CD4-positive, alpha-beta T cell treated with Interferon alpha-2 for 1 hour (primary cell): ENCODE measurements at places on chromosomes 1 and 21.

DNA sequence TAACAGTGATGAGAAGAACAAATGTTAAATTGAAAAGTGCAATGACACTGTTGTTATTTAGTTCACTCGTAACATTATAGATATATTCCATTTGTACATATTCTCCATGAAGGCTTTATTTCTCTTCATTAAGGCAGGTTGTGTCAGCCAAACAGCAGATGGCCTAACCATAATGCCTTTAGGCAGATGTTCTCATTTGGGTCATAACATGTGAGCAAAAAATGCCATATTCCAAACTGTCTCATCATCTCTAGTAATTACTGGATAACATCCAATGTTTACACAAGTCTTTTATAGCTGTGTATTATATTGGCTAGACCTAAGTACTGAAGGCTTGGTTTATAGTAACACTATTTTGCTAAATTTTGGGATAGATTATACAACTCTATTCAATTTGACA is 87.2 kb upstream of the CHODL start:
- DNase-seq = no peak

DNA sequence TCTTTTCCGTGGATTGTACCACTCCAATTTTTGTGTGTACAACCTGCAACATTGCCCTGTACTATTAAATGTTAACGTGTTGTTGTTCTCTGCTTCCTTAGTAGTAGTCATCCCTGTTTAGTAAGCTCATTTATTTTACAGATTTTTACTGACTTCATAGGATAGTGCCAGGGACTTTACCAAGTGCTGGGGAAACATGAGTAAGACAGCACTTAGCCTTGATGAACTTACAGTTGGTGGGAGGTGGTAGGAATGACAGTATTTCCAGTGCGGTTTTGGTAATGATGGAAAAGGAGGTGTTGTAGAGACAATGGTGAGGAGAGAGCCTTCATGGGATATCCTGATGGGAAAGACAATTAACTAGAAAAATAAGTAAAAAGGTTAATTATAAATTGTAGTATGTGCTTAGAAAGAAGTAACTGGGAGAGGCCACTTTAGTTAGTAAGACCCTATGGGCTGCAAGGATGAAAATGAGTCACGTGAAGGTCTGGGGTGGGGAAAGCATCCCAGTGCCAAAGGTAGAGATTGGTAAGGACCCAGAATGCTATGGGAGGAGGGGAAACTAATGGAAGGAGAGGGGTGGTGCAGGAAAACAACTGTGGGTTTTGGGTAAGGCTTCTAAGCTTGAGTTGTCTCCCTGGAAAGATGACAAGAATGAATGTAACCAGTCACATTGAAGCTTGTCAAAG is 1.7 kb downstream of the RLF start:
- no peak for DNase-seq

DNA sequence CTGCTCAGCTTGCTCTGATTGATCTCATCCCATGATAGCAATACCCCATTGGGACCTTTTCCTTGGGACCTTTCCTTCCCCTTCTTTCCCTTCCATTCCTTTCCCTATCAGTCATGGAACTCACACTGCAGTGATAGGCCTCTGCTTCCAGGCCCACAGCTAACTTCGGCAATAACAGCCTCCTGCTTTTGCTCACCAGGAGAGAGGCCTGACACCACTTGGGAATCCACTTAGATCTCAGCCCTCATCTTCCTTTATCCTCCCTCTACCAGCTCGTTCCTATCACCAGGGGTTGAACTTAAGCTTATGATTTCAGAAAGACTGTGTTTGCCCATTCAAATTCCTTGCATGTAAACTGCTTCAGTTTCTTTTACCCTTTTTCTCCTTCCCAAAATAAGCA is 11.0 kb upstream of the TIPRL start:
- no peak for DNase-seq

GRCh38 chr1:213737398-213738035 is 250.3 kb upstream of the PROX1 start:
- DNase-seq = no peak

DNA sequence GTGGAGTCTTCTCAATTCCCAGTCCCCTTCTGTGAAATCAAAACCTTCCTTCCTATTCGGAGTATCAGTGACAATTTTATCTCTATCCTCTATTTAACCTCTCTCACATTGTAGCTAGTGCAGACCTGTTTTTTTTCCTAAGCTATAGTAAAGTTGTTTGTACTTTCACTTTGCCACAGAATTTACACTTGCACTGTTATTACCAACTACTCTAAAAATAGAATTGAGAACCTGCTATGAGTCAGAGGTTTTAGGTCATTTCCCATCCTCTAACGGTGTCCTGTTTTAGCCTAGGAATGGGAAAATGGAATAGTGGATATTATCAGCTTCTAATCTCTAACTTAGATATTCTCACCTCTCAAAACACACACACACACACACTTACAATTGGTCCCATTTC is 862.7 kb downstream of the NCAM2 start:
- no peak for DNase-seq

- DNase-seq = no peak
Measured at GRCh38 chr1:95622609-95623008, 388.6 kb downstream of the RWDD3 start.

DNA sequence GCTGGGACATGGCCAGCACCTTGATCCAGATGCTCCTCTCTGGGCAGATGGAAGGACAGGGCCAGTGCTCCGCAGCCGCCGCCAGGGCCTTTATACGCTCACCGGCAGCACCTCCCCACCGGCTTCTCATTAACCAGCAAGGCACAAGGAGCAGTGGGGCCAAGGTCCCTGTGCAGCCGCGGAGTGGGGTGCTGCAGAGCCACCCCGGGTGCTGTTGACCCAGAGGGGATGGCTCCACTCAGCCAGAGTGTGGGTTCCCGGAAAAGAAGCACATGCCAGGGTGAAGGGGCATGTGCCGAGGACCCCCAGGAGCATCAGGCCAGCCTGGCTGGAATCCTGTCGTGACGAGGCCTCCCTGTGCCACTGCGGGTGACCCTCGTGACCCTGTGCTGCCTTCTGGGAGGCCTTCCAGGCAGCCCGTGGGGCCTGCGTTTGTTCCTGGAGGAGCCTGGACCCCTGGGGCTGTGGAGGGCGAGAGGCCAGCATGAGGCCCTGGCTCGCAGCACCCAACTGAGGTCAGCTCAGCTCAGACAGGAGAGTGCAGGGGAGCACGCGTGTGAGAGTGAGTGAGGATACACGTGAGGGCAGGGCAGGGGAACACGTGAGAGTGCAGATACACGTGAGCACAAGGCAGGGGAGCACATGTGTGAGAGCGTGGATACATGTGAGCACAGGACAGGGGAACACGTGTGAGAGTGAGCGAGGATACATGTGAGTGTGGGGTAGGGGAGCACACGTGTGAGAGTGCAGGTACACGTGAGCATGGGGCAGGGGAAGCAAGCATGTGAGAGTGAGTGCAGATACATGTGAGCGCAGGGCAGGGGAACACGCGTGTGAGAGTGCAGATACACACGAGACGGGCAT is at the start of gene FTCD:
TSS of gene FTCD (minus strand) at position 66 of the 864 bp plus-strand sequence. CDS start at position 10, 56 bp downstream.
- DNase-seq = no peak

- DNase-seq = no peak
Measured at GRCh38 chr1:111541721-111542120, 38.3 kb upstream of the ADORA3 start.

GRCh38 chr1:9344426-9345200 is 51.9 kb downstream of the SPSB1 start:
- no peak for DNase-seq

DNA sequence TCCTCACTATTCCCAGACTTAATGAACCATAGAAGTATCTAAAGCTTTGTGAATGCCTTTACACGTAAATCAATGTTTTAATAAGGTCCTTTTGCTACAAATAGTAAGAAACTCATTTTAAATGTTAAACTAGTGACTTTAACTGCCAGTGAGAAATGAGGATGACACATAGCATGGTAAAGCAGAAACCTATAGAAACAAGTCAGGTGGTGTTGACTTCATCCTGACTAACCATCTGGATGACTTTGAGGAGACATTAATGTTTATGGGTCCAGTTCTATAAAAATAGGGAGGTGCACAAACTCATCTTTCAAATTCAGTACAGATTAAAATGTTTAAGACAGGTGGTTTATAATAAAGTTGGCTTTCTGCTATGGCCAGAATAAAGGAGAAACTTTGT is 85.4 kb downstream of the COLGALT2 start:
- no peak for DNase-seq

DNA sequence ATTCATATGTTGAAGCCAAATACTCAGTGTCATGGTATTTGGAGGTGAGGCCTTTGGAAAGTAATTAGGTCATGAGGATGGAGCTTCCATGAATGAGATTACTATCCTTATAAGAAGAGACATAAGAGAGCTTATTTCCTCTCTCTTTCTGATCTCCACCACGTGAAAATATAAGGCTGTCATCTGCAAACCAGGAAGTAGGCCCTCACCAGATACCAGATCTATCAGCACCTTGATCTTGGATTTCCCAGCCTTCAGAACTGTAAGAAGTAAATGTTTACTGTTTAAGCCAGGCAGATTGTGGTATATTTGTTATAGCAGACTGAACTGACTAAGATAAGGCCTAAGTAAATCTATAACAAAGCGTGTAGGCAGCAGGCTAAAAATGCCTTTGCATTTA is 25.3 kb downstream of the RBM11 start:
- no peak for DNase-seq

DNA sequence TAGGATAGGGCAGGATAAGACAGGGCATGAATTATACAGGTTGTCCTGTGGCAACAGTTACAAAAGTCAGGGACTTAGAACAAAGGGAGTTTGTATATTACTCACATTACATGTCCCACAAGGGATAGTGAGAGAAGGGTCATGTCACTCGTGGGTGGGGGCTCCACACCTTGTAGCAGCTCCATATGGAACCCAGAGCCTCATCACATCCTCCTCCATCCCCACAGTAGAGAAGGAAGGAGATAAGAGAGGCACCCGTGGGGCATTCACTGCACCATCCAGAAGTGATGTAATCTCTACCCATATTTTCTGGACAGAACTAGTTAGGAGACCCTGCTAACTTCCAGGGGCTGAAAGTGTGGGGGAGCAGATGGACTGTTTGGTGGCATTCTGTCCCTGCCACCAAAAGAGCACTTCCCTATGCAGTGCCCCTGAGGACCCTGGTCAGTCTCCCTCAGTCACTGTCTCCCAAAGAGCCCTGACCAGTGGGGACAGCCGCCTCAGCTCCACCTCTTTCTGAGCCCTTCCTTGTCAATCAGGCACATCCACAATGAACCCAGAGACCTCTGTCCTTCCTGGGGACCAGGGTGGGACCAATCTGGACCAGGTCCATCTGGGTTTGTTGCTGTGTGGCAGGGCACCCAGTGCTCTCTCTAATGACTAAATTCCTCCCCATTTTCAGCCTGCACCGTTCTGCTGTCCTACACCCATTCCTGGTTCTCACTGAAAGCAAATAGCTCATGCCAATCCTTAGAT is 154.8 kb upstream of the ETV3 start:
- DNase-seq = no peak

GRCh38 chr1:236063919-236064673 is 794 bp downstream of the NID1 start:
- peak; percentile 16 for DNase-seq

DNA sequence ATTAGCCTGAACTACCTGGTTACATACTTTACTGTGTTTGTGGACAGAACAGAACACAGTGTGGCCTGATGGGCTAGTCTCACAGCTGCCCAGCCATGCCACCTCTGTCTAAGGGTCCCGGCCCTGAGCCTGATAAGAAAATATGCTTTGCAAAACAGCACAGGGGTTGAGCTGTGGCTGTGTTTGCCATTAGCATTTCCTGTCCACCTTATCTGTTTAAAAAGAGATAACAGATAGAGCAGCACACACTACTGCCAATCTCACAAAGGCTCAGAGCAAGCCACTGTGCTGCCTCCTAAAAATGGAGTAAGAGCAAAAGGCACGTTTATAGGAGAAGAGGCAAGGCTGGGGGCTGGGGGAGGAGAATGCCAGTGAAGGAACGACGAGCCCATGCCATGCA is 95.0 kb downstream of the SUSD4 start:
- no peak for DNase-seq

GRCh38 chr1:184082541-184083415 is 31.2 kb downstream of the TSEN15 start:
- DNase-seq = no peak

GRCh38 chr1:163163163-163163562 is 39.6 kb downstream of the RGS5 start:
- DNase-seq = no peak

DNA sequence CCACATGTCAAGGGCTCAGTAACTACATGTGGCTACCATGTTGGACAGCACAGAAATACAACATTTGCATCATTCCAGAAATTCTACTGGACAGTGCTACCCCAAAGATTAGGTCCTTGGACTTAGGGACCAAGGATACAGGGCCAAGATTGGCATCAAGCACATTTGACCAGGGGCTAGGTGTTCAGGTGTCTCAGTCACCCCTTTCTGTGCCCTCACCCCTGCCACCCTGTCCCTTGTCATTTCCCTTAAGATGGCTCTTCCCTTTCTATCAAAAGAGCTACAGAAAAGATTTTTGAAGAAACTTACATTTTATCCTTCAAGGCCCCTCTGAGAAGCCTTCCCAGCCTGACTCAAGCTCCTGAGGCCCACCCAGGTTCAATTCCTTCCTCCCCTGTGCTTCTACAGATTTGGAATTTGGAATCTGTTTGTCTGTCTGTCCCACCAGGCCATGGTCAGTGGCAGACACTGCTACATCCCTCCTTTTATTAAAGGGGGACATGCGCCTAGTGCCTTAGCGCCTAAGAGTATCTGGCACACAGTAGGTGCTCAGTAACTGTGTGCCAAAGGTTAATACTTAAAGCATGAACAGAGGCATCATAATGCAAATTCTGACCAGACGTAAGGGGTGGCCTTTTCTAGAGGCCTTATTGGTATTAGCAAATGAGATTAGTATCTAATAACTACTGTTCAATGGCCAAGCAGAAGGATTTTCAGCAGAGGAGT is 21.4 kb downstream of the CSF1 start:
- no peak for DNase-seq

GRCh38 chr1:32703479-32704291 is 1.1 kb upstream of the SYNC start:
- DNase-seq = no peak

DNA sequence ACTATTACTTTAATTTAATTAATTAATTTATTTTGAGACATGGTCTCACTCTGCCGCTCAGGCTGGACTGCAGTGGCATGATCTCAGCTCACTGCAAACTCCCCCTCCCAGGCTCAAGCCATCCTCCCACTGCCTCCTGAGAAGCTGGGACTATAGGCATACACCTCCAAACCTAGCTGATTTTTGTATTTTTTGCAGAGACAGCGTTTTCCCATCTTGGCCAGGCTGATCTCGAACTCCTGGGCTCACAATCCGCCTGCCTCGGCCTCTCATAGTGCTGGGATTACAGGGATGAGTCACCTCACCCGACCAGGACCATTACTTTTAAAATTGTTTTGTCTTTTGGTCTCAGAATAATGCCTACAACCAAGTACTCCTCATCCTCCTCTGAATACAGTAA is 15.6 kb downstream of the YY1AP1 start:
- DNase-seq = no peak

DNA sequence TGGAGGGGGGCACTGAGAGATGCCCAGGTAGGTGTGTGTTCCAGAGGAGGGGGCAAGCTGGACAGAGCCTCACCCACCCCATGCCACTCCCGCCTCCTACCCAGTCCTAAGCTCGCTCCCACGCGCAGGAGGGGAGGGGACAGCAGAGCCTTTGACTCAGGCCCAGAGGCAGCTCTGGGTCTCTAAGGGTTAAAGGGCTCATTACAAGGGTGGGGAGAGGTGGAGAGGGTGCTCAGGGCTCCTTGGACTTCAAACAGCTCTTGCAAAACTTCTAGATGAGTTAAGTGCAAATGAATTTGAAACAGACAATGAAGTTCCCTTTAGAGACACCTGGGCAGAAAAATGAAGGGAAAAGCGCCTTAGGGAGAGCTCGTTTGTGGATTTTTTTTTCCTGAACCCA is 104.2 kb upstream of the CASZ1 start:
- DNase-seq = no peak
